ENCODE measurements at places on chromosomes 16 and 17.

GRCh38 chr17:74235911-74236371 lies 22.6 kb downstream of the TTYH2 start:
- no peak for DNase-seq

DNA sequence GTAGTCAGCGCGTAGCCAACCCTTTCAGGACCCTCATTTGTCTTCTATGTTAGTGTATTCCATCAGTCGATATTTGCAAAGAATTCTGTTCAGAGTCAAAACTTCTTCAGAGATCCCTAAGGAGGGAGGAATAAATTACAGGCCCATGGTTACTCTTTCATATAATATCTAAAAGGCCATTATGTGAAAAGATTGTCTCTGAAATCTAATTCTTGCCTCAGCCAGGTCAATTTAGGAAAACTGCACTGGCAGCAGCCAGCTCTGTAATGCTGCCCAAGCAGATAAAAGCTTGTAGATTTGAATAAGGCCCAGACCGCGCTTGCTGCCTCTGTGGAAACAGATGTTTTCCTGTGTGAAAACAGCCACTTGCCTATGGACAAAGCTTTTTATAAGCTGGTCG lies 379.8 kb downstream of the CNTNAP4 start:
- DNase-seq: no peak

DNA sequence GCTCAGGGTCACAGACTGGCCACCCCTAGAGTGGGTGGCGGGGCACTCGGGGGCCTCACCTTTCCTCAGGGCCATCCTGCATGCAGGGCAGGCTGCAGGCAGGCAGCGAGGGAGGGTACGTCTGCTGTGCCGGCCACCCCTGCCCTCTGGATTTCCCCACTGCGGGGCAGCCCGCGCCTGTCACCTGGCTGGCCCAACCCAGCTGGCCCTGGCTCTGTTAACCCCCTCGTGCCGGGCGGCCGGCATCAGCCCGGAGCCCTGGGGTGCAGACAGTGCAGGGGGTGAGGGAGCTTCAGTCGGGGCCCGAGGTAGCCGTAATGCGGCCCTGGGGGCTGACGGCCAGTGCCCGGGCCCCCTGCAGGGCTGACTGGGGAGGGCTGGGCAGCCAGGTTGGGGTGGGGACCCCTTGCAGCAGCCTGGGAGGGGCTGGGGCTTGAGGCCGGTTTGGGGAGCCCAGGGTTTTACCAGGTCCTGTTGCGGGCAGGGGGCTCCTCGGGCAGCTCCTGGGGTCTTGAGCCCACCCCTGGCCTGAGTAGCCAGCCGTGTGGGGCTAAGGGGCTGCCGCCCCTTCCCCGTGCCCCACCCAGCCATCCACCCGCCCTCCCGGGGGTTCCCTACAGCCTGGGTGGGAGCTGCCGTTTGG lies at the start of gene IGFALS:
TSS of gene IGFALS (minus strand) at position 128 of the 643 bp plus-strand sequence. CDS start at position 75, 53 bp downstream.
- no peak for DNase-seq

- DNase-seq: no peak
Observed at GRCh38 chr17:28326114-28326513, 7.1 kb downstream of the TMEM97 start.

DNA sequence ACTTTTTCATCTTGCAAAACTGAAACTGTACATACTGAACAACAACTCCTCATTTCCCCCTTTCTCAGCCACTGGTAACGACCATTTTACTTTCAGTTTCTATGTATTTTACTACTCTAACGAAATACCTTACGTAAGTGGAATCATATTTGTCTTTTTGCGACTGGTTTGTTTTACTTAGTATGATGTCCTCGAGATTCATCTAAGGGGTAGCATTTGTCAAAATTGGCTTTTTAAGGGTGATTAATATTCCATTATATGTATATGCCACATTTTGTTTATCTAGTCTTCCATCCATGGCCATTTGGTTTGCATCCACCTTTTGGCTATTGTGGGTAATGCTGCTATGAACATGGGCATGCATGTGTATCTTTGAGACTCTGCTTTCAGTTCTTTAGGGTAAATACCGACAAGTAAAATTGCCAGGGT lies 10.4 kb downstream of the KPNB1 start:
- DNase-seq: peak; percentile 79

DNA sequence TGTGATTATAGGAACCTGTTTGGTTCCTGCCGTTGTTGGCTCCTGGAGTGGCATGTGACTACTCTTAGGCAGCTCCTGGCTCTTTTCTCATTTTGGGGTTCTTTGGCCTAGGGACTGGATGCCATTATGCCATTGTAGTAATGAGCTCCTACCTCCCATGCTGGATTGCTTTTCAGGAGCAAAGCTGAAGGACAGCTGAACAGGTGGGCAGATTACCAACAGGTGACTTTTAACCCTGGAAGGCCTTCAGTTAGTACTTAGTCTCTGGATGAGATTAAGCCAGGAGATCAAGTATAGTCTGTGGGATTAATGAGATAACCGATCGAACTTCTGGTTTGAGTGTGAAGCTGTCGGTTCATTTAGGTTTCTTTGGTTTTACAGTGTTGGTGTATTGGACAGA lies 25.2 kb downstream of the WIPF2 start:
- DNase-seq: no peak

DNA sequence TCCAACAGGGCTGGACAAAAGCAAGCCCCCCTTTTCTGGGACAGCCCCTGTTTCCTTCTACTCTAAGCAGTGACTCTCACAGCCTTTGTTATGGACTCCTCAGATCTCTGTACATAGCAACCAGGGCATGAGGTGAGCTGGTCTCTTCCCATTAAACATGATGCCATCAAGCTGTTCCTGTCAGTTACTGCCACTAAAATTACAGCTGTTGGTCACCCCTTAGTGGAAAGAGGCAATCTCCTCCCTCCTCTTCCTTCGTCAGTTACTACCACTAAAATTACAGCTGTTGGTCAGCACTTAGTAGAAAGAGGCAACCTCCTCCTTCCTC lies 95.2 kb upstream of the SMIM36 start:
- no peak for DNase-seq

DNA sequence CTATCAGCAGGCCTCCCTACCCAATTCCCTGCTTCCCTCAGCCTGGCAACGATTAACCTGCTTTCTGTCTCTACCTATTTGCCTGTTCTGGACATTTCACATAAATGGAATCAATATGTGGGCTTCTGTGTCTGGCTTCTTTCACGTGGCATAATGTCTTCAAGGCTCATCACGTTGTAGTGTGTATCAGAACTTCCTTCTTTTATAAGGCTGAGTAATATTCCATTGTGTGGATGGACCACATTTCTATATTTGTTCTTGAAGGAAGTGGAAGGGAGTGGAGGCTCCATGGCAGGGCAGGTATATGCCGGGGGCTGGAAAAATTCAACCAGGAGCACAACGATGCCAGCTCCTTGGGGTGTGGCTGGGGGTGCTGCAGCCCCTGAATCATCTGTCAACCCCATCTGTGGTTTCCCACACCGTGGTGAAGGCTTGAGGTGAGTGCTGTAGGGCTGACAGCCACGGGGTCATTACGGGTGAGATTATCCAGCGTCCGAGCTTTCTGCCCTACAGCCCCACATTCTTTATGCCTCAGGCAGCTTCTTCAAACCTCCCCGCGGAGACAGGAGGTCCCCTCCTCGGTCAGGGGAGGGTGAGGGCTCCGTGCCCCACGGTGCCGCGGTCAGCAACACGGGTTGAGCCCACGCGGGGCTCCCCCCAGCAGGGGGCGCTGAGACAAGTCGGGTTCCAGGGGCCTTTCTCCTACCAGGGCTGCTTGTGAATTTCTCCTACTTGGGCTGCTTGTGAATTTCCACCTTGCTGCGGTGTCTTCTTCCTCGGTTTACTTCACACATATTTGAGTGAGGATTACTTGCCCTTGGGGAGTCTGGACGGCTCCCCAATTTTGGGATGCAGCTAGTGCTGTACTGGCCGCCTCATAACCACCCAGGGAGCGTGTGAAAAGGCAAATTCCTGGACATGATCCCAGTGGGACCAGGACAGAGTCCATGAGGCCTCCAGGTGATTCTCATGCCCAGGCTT lies 18.3 kb upstream of the WFIKKN2 start:
- DNase-seq: peak; percentile 59

Measured in NAMALWA (cell line).